ENCODE measurements at places on chromosomes 3 and 15.
A peak's percentile ranks its signal among the peaks of the same experiment; 100 is the strongest.

DNA sequence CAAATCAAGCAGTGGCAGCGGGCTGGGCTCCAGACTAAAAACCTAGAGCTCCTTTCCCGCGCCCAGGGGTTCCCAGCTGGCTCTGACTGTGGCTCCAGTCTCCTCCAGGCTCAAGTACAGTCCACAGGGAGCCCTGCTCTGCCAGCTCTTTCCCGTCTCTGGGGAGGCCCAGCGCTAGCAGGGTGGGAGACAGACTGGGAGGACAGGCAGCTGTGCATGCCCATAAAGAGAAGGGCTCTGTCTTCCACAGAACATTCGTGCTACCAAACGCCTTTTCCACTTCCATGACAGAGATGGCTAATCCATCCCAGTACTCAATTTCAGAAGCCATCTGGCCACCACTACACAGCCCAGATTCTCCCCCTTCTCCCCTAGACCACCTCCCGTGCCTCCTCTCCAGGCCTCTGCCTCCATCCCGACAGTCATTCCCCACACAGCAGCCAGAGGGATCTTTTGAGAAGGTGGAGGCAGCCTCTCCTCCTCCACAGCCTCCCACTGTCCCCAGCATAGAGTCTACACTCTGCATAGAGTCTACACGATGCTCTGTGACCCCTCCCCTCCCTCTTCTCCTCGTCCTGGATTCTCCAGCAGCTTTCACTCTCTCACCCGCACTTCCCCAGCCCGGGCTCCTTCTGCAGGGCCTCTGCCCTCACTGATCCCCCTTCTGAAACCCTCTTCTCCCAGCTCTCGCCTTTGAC lies 6.8 kb upstream of the DUSP7 start:
- DNase-seq, result no peak

DNA sequence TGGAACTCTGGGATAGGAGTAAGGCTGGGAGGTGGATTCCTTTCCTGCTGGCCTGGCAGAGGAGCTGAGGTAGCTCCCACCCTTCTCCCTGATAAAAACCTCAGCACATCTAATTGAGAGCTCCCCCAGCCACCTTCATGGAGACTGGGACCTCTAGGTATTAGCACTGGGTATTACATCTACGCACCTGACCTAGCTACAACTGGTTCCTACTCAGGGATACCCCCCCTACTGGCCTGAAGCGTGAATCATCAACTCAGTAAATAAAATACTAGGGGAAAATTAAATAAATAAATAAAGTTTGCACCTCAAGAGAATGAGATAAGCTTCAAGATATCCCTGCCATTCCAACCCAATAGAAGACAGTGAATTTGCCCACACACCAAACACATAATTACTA lies 140.4 kb downstream of the NEK10 start:
- peak; percentile 4 for DNase-seq

DNA sequence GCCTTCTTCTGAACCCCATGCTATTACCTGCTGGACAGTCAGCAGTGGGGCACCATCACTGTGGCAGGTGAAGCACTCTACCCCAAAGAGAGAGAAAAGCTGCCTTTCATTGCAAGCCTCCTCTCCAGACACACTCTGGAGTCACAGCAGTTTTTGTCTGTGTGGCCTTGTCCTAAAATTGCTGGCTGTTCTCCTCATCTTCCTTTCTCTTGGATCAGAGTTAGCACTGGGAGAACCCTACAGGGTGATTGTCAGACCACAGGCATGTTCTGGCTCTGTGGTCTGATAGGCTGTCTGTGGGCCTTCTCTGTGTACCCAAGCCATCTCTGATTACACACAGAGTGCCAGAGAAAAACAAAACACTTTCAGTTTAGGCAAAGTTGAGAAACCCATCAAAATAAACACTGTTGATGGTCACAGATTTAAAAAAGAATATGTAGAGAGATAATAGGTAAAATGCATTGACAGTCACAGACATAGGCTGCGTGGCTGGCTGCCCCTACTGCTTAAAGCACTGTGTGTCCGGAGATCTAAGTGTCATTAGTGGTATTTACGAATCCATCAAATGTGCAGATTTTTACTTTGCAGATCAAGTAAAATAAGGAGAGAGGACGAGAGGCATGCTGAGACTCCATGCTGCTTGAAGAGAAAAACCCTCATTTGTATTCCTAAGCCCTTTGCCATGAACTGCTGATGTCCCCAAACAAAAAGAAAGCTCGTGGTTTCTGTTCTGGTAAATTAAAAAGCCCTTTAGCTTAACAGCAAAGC lies 689.9 kb downstream of the TUSC7 start:
- no peak for DNase-seq

DNA sequence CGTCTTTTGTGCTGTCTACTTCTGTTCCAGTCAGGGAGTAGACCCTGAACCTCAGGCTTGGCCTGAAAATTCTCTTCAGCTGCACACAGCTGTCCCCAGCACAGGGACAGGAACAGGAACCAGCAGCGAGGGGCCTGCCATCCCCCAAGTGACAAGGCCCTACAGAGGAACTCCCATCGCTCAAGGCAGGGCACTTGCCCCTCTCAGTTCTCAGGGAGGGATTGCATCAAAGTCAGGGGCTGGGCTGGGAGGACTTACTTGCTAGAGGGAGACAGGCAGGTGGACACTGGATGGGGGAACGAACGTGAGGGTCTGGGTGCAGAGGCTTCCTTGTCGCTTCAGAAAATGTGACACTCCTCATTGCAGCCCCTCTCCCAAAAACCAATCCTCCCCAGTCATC lies 163.6 kb downstream of the CHSY1 start:
- DNase-seq, result no peak

Data from SW480 (cell line).